ENCODE measurements at places on chromosomes 3 and 15. TPM values are rescaled to one million over a fixed set of nuclear protein-coding genes. Genes with fewer than 3 reads are reported as not detected.

DNA sequence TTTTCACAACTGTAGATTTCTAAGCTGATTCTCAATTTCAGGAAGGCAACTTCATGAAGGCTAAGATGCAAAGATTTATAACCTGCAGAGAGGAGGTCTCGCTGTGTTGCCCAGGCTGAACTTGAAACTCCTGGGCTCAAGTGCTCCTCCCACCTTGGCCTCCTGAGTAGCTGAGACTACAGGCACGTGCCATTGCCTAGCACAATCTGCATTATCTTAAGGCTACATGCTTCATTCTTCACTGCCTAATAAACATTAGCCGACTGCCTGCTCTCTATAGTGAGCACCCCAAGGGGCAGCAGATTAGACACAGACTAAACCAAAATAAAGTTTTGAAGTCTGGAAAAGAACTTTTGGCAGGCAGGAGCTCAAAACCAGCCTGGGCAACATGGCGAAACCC lies 17.1 kb downstream of the CPEB1 start:
- no peak for DNase-seq
- no peaks in the 10 kb centered on the region for H3K4me1 ChIP-seq
- H3K27ac ChIP-seq: no peak overlapping the region
- H3K27me3 ChIP-seq: peaks cover 29% of the 10 kb centered on the region

DNA sequence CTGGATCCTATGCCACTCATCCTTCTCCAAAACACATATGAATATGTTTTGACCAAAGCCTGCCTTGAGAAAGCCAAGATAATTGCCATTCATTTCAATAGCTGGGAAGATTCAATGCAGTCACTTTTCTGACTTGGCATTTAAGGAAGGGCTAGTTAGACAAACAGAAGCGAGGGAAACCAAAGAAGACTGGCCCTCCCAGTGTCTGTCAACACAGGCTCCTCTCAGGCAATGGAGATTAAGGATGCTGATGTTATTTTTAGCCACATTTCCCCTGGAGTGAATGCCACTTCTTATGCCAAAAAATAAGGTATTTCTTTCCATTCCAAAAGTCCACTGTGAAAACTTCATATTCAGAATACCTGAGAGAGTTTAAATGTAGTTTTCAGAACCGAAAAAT lies 101.7 kb downstream of the P3H2 start:
- DNase-seq: no peak
- peaks cover 12% of the 10 kb centered on the region for H3K4me1 ChIP-seq
- H3K27ac ChIP-seq: no peak overlapping the region

GRCh38 chr15:65630760-65631159 lies 9.0 kb downstream of the SLC24A1 start:
- H3K27ac ChIP-seq: no peak overlapping the region
- H3K36me3 ChIP-seq: peaks cover under 1% of the 10 kb centered on the region
- peaks cover 6% of the 10 kb centered on the region for H3K4me1 ChIP-seq
- H3K4me3 ChIP-seq: no peak overlapping the region
- no peak for DNase-seq

DNA sequence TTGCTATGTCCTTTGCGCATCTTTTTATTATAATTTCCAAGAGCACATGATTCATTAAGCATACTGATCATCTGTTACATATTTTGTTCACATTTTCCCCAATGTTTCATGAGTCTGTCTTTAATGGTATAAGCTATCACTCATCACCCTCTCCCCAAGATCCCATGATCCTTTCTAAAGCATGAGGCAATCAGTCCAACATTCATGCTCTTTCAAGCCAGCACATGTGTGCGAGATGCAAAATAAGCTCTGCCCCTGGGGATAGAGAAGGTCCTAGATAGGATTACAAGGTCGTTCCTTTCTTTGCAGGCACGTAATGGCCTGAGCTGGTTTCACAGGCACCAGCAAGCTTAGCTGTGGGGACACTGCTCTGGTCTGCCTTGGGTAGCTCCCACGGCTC lies 32.2 kb upstream of the B3GNT5 start:
- H3K36me3 ChIP-seq: peaks cover 3% of the 10 kb centered on the region
- peaks cover 1% of the 10 kb centered on the region for H3K4me1 ChIP-seq
- no peak for DNase-seq
- no peak overlapping the region for H3K27ac ChIP-seq

DNA sequence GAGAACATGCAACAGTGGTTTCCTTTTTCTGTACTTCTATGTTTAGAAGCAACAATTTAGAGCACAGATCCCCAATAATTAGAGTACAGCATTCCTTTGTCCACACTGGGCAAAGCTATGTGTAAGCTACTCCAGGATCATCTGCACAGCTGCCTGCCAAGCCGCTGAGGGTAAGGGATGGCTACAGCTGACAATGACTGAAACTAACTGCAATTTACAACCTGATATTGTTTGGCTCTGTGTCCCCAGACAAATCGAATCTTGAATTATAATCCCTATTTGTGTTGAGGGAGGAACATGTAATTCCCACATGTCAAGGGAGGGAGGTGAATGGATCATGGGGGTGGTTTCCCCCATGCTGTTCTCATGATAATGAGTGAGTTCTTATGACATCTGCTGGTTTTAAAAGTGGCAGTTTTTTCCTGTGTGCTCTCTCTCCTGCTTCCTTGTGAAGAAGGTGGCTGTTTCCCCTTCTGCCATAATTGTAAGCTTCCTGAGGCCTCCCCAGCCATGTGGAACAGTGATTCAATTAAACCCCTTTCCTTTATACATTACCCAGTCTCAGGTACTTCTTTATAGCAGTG lies 54.8 kb upstream of the TNFSF10 start:
- no peaks in the 10 kb centered on the region for H3K4me1 ChIP-seq
- H3K4me3 ChIP-seq: no peak overlapping the region
- no peaks in the 10 kb centered on the region for H3K27me3 ChIP-seq
- no peaks in the 10 kb centered on the region for H3K36me3 ChIP-seq

The MAGI1 gene
- 53.1 TPM for total RNA-seq

The KIF9 gene
- total RNA-seq: 14.8 TPM

The LSG1 gene
- total RNA-seq: 43.8 TPM

The CGNL1 gene
- total RNA-seq: 11.8 TPM
